ENCODE measurements at places on chromosomes 13 and 19.

GRCh38 chr13:96994017-96994857, at the start of gene OXGR1:
Gene OXGR1 (minus strand): TSS chr13:96994476. CDS start chr13:96987759, 6,717 bp downstream.
- DNase-seq: no peak

- no peak for DNase-seq
Measured at GRCh38 chr19:29503785-29504184, 22.0 kb upstream of the VSTM2B start.

DNA sequence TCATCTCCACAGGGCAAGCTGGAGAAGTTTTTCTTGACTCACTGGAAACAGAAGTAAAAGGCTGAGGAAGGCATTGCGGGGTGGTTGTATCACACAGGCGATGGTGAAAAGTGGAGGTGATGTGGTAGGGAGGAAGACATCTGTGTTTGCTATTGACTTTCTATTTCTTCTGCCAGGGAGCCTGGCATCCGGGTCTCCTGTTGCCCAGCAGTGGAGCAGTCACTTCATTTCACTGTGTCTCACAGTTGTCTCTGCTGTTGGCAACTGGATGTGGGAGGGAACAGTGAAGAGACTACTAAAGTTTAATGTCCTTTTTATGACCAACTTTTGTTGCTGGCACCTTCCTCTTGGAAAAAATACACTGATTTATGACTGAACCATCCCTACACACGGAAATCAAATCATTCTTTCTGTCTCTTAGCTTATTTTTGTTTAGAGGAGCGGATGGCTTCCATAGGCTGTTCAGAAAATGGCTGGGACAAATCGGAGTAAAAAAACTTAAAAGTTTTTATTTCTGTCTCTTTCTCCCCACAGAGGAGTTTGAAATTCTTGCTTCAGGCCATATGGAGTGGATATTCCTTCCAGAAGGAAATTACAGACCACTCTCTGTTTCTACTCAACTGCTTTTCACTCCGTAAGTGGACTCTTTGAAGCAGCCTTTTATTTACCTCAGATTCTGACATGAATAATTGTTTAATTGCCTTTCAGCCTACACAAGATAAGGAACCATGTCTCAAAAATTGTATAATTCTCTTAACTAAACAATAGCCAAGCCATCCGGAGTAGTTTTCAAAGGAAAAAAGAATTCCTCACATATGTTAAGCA, 23.8 kb upstream of the MEDAG start:
- no peak for DNase-seq

DNA sequence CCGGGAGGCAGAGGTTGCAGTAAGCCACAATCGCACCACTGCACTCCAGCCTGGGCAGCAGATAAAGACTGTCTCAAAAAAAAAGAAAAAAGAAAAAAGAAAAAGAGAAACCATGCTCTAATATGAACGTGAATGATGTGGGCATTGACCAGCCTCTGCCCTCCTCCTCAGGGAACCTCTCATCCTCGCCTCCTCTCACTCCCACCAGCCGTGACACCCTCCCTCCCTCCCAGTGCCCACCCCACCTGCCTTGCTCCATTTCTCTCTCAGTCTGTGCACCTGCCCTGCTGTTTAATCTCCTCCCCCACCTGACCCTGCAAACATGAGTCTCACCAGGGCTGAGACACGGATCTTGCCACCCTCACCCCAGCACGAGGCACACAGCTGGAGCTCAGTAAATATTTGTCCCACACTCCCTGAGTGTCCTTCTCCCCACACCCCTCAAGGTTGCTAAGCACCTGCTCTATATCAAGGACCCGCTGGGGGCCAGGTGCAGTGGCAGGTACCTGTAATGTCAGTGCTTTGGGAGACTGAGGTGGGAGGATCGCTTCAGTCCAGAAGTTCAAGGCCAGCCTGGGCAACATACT, 7.5 kb upstream of the BCAT2 start:
- DNase-seq: no peak

DNA sequence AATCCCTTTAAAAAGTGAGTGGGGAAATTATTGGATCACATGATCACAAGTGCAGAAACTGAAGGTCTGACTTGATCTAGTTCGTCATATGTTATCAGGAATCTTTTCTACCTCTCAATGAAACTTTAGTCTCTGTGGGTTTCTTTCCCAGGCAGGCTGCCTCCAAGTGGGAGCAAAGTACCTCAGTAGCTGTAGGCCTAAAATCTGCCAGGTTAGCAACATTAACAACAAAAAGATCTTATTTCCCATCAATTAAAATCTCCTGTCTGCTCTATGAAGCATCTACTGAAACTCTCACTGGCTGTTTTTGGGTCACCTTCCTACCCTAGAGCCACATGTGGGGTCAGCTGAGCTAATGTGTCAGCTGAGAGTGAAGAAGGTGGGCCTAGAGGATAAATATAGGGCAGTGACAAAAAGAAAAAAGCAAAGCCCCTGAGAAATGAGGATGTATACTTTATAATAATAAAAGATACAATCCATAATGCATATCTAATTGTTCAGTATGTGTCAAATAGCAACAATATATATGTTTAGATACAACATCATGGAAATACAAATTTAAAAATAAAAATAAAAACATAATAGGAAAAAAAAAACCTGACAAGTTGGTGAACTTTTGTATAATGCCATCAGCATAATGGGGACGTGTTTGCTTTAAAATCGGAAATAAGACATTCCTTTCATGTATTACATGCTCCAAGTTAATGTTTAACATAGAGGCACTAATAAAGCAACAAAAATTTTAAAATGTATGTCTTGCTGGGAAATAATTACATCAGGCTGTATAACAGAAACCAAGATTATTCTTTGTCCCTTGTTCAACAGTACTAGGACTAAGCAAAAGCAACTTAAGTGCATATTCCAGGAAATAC, 141.1 kb downstream of the GPC5 start:
- no peak for DNase-seq

DNA sequence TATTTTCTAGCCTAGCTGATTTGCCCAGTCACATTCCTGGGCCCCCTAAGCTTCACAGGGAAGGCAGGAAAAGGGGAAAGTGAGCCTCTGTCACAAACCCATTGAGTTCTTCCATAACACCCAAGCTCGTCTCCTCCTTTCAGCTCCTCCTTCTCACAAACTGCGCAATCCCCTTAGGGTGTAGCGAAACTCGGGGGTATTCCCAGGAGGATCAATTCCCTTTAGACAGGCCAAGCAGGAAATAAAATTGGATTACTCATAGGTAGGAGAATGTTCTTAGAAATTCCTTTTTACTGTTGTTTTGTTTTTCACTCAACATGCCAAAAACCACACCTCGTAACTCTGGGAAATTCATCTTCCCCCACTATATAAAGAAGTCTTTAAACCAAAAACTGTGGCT, 139.3 kb downstream of the IRS2 start:
- DNase-seq: no peak

DNA sequence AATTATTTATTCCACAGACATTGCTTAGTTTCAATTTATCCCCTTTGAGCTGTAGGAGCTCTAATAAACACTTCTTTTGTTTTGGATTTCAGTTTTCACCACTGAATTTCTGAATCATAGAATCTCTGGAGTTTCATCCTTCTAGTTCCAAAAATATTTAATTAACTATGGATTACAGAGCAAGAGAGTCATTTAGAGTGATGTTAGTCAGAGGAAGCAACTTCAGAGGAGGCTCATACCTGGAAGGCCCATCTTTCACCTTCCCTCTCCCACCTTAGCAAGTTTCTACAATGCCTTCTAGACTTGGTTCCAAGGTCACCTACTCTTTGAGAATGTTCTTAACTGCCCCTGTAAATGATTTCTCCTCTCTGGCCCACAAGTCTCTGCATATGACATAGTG, 353.2 kb downstream of the SPRY2 start:
- DNase-seq: no peak

- no peak for DNase-seq
Measured at GRCh38 chr13:112014857-112015256, 52.1 kb upstream of the SOX1 start.

- no peak for DNase-seq
Measured at GRCh38 chr19:16442386-16443276, 29.1 kb downstream of the EPS15L1 start.

- DNase-seq: no peak
Measured at GRCh38 chr19:46745521-46746280, at the start of gene FKRP. Gene FKRP (plus strand): TSS chr19:46746057. CDS start chr19:46755451, 9,394 bp downstream.

- no peak for DNase-seq
Measured at GRCh38 chr13:99665711-99666110, 164.4 kb downstream of the TM9SF2 start.

Data from muscle of arm (tissue), 14 donors.